ENCODE measurements at places on chromosomes 4 and X.
A peak's percentile ranks its signal among the peaks of the same experiment; 100 is the strongest.

GRCh38 chr4:26372076-26372475, 51.3 kb downstream of the RBPJ start:
- no peak for DNase-seq

DNA sequence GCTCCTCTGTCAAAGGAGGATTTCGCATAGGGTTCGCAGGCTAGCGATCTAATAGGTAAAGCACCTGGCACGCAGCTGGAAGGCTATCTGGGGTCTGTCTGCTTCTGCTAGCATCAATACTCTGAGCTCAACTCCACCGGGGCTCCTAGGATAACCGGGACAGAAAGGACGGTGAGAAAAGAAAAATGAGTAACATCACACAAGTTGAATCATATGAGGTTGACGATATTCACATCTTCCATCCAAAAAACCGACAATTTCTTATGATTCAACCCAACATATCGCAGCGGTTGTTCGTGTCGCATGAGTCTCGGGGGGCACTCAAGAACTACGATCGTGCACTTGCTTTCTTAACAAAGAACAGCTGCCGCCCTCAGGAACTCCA, 1.8 kb downstream of the PROM1 start:
- DNase-seq, result no peak

DNA sequence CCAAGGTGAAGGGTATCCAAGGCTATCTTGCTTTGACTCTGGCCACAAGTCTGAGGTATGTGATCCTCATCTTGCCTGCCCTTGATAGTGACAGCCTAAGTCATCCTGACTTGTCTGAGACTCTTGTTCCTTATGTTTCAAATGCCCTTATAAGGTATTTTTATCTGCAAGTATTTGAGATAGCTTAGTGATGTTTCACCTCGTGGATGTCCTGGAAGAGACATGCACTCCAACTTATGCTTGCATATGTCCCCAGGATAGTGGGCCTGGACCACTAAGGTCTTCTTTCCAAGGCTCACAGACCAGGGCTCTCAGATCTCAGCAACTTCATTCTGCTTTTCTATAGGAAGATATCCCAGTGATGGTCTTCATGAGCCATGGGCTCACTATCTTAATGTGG, 120.5 kb upstream of the WDR1 start:
- DNase-seq, result no peak

GRCh38 chrX:44012484-44013096, 39.4 kb upstream of the NDP start:
- DNase-seq, result no peak

DNA sequence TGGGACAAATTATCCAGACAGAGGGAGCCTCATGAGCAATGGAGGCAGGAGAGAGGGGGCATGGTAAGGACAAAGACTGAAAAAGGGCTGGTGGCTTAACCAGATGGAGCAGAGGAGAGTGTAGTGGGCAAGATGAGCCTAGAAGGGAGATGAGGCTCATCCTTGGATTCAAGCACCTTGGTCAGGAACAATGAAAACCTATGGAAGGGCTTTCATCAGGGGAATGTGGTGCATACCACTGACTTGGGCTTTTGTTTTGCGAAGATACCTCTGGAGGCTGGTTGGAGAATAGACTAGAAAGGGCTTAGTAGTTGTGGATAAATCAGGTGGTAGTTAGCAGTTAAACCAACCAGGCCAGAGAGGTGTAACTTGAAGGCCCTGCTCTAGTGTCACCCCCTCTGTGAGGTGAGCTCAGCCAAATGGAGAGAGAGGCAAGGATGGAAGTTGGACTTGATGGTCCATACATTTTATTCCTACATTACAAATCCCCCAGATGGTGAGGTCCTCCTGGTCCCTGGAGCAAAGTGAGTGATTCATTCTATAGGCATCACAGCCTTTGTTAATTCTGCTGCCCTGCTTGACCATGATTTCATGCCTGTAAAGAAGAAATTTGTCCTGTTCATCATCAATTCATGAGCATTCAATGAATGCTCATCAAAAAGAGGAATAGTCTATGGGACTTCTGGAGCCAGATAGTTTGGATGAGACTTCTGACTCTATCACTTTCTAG, 264.8 kb upstream of the IGFBP7 start:
- no peak for DNase-seq

DNA sequence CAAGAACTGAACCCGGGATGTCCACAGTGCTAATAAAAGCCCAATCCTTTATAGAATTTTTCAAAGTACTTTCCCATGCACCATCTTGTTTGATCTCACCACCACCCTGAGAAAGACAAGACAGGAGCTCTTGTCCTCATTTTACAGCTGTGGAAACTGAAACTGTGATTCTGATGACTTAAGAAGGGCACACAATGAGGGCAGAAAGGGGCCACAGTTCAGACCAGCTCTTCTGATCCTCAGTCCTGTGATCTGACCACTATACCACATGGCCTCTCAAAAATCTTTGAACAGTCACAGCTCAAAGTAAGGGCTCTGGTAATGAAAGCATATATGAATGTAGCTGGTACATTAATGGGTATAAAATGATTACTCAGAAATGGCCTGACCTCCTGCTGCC, 127.3 kb upstream of the CPEB2 start:
- DNase-seq, result no peak

GRCh38 chr4:113575401-113575800, 186.1 kb downstream of the CAMK2D start:
- DNase-seq, result no peak

GRCh38 chrX:42075032-42075431, 151.7 kb upstream of the CASK start:
- DNase-seq, result no peak

DNA sequence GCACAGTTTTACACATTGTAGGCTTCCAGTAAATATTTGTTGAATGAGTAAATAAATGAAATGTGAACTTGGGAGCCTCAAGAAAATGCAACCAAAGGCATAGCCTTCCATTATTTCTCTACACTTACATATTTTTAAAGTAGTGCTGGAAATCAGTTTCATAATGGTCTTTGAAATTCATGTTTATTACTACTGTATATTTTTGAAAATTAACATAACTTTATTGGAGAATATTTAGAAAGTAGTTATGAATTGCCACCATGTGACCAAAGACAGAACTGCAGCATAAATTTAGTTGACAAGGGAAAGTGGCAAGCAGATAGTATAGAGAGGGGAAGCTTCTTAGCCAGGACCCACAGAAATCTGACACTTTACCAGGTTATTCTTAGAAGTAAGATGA, 6.4 kb downstream of the TCEAL8 start:
- DNase-seq, result peak; percentile 9

- DNase-seq, result peak; percentile 93
These were observed 188.0 kb upstream of the PACRGL start for GRCh38 chr4:20512033-20512792.

GRCh38 chr4:88230461-88230891, 53.9 kb downstream of the PPM1K start:
- DNase-seq, result no peak

DNA sequence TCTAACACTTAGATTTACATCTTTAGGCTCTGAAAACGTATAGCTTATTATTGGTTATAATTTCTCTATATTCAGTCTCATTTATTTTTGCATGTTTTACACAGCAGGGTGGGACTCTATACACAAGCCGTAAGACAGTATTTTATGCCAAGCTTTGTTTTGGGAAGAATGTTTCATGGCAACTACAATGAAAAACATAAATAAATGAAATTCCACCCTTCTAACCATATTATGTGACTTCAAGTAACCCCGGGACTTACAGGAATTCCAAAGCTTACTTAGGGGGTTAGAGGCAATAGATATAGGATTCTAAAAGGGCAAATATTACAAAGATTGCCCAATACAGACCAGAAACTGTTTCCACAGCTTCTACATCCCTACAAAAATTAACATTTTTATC, 370.9 kb downstream of the PRR32 start:
- no peak for DNase-seq

GRCh38 chr4:165580351-165580905, 201.6 kb downstream of the CPE start:
- no peak for DNase-seq

- no peak for DNase-seq
These were observed 10.4 kb upstream of the PORCN start for GRCh38 chrX:48498374-48498809.

GRCh38 chr4:112063260-112063659, 82.0 kb upstream of the FAM241A start:
- DNase-seq, result no peak

GRCh38 chrX:15781961-15782699, 8.2 kb upstream of the ZRSR2 start:
- no peak for DNase-seq

DNA sequence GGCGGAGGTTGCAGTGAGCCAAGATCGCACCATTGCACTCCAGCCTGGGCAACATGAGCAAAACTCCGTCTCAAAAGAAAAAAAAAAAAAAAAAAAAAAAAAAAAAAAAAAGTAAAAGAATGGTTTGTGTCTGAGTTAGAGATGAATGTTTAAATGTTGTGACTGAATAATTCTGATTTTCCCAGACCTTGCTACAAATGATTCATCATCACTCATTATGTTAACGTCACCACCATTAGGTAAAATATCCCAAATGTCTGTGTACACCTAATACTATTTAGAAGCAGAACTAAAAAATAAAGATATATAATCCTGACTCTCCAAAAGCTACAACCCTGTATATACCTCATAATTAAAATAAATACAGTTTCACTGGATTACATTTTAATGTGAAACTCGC, 70.8 kb downstream of the HHIP start:
- no peak for DNase-seq
